IMR-90 (cell line): ENCODE measurements at places on chromosomes 2 and 18. TPM values are rescaled to one million over a fixed set of nuclear protein-coding genes. Genes with fewer than 3 reads are reported as not detected.

MAPRE2 gene
- total RNA-seq = 23.8 and 24.2 TPM in 2 replicates

UGT1A4 gene
- not detected in 2 replicates for total RNA-seq

CELF4 gene
- total RNA-seq = not detected in 2 replicates

PLGLB2 gene
- total RNA-seq = 0.72 and 0.83 TPM in 2 replicates

AQP12B gene
- total RNA-seq = not detected in 2 replicates

PLEK gene
- total RNA-seq = under 0.01 TPM in 1 of 2 replicates, not detected in the other

CXCR4 gene
- total RNA-seq = not detected in 2 replicates

KCMF1 gene
- 108 and 118 TPM in 2 replicates for total RNA-seq

DES gene
- 3.3 and 4.3 TPM in 2 replicates for total RNA-seq

ZNF396 gene
- 0.54 and 0.56 TPM in 2 replicates for total RNA-seq

HAAO gene
- 0.18 TPM in 1 of 2 replicates, not detected in the other for total RNA-seq

SLC11A1 gene
- under 0.01 TPM in 2 replicates for total RNA-seq

ACTR1B gene
- 34.2 and 40.5 TPM in 2 replicates for total RNA-seq

CYB5A gene
- total RNA-seq = 13.4 and 43.0 TPM in 2 replicates

CRACDL gene
- total RNA-seq = not detected in 2 replicates

C2orf80 gene
- not detected in 2 replicates for total RNA-seq
